ENCODE measurements at places on chromosomes 5 and 9.

DNA sequence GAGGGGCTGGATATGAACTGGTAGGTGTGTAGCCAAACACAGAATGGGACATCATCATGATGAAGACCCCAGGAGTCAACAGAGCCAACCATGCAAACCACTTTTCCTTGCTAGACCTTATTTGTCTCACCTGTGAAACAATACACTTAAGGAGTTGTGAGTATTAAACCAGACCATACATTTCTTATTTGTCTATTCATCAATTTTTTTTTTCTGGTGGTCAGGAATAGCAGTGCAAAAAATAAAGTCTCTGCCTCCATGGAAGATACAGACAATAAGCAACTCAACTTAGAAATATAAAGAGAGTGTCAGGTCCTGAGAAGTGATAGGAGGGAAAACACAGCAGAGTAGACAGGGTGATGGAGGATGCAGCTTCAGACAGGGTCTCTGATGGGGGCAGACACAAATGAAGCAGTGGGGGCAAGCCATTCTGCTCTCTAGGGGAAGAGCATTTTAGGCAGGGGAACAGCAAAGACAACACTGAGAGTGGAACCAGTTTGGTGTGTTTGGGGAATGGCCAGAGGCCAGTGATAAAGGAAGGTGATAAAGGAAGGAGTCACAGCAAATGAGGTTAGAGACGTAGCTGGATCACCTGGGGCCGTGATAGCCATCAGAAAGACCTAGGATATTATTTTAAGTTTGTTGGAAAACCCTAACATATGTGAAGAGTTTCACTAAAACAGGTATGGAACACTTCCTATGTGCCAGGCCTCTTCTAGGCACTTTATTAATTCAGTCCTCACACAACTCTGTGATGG, 256.2 kb downstream of the MAN2A1 start:
- no peak for DNase-seq

GRCh38 chr5:59254055-59254687, 639.4 kb downstream of the PDE4D start:
- DNase-seq, result no peak

DNA sequence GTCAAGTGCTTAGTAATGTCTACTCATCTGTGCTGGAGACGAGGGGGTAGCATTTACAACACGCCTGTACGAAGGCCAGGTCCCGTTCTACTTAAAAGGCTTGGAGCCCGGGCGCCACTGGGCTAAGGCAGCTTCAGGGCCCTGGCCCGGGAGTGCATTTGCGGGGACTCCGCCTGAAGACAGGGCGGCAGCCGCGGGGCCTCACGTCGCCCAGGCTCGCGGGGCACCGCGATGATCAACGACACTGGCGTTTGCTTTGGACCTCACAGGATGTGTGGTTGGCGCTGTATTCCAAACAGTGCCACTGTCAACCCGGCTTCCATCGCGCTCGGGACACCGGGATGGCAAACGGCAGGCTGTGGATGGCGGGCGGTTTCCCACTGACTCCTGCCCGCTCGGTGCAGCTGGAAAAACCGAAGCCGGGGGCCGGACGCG, 1.1 kb upstream of the TENT4A start:
- peak; percentile 43 for DNase-seq

- no peak for DNase-seq
Measured at GRCh38 chr5:113776168-113776567, 262.7 kb downstream of the YTHDC2 start.

DNA sequence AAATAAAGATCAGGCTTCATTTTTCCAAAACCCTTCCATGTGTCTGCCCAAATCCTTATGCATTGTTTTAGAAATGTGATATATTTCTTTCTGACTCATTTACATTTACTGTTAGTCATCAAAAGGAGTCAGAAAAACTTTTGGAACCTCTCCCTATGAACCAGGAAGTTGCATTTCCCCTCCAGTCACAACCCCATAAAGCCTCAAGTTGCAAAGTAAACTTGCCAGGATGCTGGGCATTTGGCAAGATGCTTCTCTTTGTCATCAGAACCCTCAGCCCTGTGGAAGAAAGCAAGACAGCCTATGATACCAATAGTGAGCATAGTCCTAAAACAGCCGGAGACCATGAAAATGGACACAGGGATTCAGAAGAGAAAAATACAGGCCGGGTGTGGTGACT, 84.2 kb downstream of the MUSK start:
- no peak for DNase-seq

DNA sequence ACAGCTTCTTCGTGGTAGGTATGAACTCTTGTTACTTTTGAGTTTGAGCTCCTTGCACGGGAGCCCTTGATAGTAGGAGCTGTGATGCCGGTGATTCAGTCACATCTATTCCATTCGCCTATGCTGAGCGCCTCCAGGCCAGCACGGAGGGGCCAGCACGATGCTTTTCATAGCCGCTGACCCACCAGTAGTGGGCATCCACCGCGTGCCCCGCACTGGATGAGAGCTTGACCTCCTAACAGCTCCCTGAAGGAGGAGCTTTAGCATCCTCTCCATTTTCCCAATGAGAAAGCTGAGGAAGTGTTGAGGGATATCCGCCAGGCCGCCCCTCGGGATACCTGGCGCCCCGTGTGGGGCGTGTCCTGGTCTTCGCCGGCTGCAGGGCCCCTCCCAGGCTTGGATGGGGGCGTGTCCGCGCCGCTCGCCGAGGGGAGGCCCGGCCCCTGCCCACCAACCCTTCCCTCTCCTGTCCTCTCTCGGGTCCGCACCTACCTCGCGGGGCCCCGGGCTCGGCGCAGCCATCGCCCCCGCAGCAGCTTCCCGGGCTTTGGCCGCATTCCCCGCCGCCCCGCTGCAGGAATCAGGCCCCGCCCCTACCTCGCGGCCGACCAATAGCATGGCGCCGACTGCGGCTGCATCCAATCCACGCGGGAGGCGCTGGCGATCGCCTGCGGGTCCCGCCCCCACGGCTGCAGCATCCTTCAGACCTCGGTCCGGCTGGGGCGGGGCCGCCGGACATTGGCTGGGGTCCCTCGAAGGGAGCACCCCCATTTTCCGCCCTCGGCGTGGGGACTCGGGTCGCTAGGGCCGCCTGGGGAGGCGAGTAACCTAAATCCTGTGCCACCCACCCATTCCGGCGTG, at the start of gene PIP5KL1:
TSS of gene PIP5KL1 (minus strand) at position 547 of the 861 bp plus-strand sequence. CDS start at position 522, 25 bp downstream.
- DNase-seq, result peak; percentile 70

- no peak for DNase-seq
Measured at GRCh38 chr5:168177831-168178450, 113.5 kb upstream of the WWC1 start.

- no peak for DNase-seq
Measured at GRCh38 chr5:64532657-64533056, 26.8 kb downstream of the RGS7BP start.

DNA sequence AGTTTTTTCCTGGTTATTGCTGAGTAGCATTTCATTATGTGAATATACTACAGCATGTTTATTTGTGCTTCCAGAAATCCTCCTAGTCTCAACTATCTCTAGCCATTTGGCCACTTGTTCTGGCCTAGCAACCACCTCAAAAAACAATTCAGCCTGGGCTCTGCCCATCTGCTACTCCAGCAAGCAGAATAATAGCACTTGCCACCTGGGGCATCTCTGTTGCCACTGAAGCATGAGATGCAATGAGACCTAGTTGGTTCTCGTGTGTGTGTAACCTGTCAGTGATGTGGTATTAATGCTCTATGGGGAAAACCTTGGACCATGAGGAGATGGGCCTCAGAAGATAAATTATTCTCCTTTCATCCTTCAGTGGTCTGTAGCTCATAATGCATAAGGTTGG, 129.5 kb downstream of the RNF180 start:
- DNase-seq, result no peak

- no peak for DNase-seq
Measured at GRCh38 chr9:78874061-78874460, 577.1 kb downstream of the PSAT1 start.

DNA sequence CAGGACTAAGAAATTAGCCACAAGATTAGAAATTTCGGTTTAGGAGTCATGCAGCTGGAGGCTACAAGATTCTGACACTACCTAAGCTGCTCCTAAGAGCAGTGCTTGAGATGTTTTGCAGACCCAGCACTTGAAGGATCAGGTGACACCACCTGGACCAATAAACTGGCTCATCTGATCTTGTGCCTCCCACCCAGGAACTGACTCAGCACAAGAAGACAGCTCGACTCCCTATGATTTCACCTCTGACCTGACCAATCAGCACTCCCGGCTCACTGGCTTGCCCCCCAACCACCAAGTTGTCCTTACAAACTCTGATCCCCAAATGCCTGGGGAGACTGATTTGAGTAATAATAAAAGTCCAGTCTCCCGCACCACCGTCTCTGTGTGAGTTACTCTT, 170.4 kb downstream of the TTC39B start:
- DNase-seq, result no peak

DNA sequence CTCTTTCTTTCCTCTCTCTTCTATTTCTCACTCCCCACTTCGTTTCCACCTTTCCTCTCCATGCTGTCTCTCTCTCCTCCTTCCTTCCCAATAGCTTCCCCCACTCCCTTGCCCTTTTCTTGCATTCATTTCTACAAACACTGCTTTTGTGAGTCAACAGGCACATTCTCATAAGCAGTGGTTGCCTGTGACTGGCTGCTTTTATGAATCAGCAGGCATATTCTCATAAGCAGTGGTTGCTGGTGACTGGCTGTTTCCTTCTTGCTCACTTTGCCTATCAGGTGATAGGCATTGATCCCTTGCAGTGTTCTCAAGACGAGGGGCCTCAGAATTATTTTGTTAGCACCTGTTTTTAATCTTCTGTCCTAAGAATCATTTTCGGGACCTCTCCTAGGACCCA, 116.1 kb upstream of the ACTBL2 start:
- no peak for DNase-seq

DNA sequence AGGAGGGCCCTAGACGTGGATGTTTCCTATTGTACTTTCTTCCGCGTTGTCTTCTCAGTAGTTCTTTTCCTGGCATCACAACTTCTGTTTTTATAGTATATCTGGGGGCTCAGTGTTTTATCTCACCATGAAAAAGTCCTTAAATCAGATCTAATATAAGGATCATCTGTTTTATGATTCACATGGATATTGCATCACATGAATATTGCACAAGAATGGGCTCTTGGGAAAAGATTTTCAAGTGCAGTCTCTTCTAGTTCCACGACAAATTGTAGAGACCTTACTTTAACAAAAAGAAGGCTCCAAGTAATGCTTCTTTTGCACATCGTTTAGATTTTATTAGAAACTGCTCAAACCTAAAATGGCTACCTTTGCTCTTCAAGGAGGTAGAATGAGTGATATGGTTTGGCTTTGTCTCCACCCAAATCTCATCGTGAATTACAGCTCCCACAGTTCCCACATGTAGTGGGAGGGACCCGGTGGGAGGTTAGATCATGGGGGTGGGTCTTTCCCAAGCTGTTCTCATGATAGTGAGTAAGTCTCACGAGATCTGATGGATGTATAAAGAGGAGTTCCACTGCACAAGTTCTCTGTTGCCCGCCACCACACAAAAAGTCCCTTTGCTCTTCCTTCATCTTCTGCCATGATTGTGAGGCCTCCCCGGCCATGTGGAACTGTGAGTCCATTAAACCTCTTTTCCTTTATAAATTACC, 53.7 kb upstream of the FAM120A start:
- DNase-seq, result no peak

GRCh38 chr5:36635721-36636390, 29.4 kb downstream of the SLC1A3 start:
- DNase-seq, result no peak

DNA sequence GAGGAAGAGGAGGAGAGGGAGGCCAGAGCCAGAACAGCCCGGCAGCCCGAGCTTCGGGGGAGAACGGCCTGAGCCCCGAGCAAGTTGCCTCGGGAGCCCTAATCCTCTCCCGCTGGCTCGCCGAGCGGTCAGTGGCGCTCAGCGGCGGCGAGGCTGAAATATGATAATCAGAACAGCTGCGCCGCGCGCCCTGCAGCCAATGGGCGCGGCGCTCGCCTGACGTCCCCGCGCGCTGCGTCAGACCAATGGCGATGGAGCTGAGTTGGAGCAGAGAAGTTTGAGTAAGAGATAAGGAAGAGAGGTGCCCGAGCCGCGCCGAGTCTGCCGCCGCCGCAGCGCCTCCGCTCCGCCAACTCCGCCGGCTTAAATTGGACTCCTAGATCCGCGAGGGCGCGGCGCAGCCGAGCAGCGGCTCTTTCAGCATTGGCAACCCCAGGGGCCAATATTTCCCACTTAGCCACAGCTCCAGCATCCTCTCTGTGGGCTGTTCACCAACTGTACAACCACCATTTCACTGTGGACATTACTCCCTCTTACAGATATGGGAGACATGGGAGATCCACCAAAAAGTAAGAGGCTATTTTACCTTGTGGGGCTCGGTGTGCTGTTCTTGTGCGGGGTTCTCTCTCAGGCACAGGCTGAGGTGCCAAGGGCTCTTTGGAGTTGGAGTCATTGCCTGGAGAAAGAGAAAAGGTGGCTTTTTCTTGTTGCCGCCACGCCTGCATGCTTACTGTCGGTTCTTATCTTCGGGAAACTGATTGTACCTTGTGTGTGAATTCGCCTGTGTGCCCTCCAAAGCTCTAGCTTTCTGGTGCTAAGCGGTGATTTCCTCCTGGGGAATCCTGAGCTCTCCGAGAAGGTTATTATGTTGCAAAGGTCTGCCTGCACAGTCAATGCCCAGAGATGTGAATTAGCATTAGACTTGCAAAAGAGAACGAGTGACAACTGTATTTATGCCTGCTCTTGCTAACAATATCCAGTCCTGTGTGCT, at the start of gene ISL1:
TSS of gene ISL1 (plus strand) at position 318 of the 991 bp plus-strand sequence. CDS start at position 542, 224 bp downstream.
- DNase-seq, result no peak

DNA sequence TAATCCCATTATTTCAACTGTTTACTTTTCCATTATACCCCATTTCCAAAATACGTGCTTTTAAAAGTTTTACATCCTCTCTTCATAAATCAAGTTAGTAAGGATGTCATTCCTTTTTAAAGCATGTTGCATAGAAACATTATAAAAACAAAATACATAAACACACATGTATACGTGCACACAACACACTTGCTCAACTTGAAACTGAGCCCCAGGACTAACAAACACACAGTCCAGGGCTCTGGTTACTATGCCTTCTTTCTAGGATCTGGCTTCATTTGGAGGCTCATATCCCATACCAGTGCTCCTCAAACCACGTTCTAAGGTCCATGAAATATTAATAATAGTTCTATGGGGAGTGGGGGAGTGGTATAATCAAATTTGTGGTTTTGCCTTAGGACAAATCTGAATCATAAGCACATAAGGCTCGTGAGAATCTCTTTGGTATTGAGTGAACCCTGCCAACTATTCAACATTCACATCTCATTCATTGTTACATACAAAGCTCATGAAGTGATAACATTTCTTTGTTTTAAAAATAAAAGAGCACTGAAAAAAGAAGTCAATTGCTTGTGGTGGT, 55.2 kb downstream of the NFIB start:
- no peak for DNase-seq

Measured in CD4-positive, alpha-beta T cell treated with Interleukin-4 for 1 hour (primary cell).